ENCODE measurements at places on chromosomes 6 and 20. TPM values are rescaled to one million over a fixed set of nuclear protein-coding genes. Genes with fewer than 3 reads are reported as not detected.

GRCh38 chr6:130314271-130314670 lies 51.5 kb upstream of the TMEM200A start:
- no peaks in the 10 kb centered on the region for H3K36me3 ChIP-seq
- no peak overlapping the region for H3K27ac ChIP-seq
- H3K27me3 ChIP-seq: peaks cover 13% of the 10 kb centered on the region

GRCh38 chr6:122676146-122676545 lies 65.9 kb downstream of the PKIB start:
- no peak for DNase-seq
- H3K4me3 ChIP-seq: no peak overlapping the region
- no peak overlapping the region for H3K27ac ChIP-seq
- no peaks in the 10 kb centered on the region for H3K27me3 ChIP-seq

Gene TFAP2A
- total RNA-seq: not detected

DNA sequence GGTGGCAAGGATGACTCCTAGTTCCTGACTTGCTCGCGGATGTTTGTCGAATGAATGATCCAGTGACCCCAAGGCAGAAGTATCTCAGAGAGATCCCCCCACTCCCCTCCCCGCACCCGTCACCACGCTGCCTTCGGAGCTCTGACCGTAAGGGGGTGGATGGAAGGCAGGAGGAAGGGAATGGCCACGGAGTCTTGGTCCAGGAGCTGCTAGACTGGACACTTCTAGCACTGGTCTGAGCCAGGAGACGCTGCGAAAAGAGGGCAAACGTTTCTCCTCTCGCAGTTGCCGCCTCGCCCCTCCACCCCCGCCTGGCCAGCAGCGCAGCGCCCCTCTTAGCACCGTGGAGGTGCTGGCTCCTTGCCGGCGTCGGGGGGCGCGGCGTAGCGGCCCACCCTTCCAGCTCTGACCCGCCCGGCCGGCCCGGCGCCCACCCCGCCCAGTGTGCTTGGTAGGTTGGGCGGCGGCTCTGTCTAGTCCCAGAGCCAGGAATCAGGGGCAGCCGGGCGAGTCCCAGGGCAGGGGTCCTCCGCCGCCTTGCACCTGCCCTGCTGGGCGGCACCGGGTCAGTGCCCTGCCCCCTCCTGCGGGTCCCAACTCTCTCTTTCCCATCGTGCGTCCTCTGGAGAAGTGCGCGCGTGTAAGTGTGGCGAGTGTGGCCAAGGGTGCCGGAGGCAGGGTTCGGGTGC lies 2.4 kb upstream of the DBNDD2 start:
- H3K36me3 ChIP-seq: peaks cover 6% of the 10 kb centered on the region
- peaks cover 13% of the 10 kb centered on the region for H3K27me3 ChIP-seq
- no peak for DNase-seq
- H3K27ac ChIP-seq: peak overlapping the region; percentile 59
- peak overlapping the region; percentile 81 for H3K4me3 ChIP-seq

- no peak overlapping the region for H3K4me3 ChIP-seq
- DNase-seq: no peak
- no peaks in the 10 kb centered on the region for H3K4me1 ChIP-seq
- H3K27me3 ChIP-seq: peaks cover 3% of the 10 kb centered on the region
- no peak overlapping the region for H3K27ac ChIP-seq
These were observed 105.4 kb downstream of the MAFB start for GRCh38 chr20:40583636-40584035.

Gene BTN1A1
- not detected for total RNA-seq
